ENCODE measurements at places on chromosomes 13 and 19.

GRCh38 chr13:32548837-32549236, 10.2 kb upstream of the N4BP2L2 start:
- DNase-seq = no peak

DNA sequence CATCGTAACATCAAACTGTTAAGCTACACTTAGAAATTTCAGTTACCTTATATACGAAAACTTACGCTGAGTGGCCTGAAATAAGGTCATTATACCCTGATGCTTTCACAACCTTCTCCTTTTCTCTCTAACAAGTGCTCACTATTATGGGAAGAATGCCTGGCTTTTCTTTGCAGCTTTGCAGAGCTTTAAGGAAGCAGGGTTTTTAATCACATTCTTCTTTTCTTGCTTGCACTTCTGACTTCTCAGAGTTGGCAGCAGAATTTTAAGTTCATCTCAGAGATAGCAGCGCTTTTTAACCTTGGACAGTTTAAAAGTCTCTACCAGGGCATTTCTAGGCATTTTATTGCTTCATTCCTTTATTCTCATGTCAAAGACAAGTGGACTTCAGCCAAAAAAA, 285.1 kb downstream of the SPRY2 start:
- DNase-seq = peak; percentile 59

DNA sequence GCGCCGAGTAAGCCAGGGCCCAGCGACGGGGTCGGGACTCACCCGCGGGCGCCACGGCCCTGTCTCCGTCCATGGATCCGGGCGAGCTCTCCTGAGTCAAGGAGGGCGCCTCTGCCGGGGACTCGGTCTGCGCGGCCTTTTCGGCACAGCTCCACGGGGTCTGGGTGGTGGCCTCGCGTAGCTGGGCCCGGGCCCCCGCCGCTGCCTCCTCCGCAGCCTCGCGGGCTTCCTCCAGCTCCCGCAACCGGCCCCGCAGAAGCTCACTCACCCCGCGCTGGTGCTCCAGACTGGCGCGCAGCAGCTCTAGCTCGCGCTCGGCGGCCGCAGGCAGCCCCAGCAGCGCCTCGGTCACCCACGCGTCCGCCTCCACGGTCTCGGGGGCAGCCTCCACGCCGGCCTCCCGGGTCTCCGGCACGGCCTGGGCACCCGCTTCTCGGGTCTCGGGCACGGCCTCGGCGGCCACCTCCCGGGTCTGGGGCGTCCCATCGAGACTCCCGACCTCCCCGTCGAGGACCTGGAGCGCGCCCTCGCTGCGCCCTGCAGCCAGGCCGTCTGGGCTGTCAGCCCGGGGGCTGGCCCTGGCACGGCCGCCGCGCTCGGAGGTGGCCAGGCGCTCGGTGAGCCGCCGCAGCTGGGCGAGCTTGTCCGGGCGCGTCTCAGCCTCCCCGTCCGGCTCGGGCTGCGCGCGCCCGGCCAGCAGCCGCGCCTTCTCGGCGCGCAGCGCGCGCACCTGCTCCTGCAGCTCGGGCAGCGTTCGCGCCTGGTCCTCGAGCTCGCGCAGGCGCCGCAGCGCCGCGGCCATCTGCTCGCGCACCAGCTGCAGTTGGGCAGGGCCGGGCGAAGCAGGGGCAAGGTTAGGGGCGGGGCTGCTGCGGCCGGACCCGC, 8.4 kb downstream of the KANK3 start:
- DNase-seq = no peak

- no peak for DNase-seq
Observed at GRCh38 chr13:76703621-76704288, 182.4 kb downstream of the KCTD12 start.

- no peak for DNase-seq
Observed at GRCh38 chr19:40525234-40526051, 51.2 kb upstream of the SHKBP1 start.

DNA sequence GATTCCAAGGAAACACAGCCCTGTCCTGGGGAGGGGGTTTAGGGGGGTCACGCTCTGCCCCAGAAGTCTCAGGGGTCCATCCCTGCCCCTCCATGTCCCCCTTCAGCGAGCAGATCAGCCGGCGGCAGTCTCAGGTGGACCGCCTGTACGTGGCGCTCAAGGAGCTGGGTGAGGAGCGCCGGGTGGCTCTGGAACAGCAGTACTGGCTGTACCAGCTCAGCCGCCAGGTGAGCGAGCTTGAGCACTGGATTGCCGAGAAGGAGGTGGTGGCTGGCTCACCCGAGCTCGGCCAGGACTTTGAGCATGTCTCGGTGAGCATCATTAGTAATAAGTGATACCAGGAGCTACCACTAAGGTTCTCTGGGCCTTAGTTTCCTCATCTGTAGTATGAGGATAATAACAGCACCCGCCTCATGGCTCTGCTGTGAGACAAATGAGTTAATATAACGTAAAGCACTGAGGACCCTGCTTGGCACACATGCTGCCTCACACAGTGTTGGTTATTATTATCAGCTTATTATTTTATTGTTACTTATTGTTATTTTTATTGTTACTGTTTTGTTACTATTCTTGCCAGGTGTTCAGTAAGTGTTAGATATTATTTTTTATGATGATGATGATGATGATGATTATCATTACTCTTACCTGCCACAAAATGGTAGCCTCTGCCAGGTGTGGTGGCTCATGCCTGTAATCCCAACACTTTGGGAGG, 20.5 kb upstream of the SHKBP1 start:
- DNase-seq = no peak

GRCh38 chr13:95505265-95505664, 47.3 kb upstream of the CLDN10 start:
- DNase-seq = no peak

GRCh38 chr13:27830010-27830409, 37.7 kb downstream of the GSX1 start:
- peak; percentile 28 for DNase-seq

- no peak for DNase-seq
Observed at GRCh38 chr19:10920781-10921180, 7.7 kb downstream of the YIPF2 start.

DNA sequence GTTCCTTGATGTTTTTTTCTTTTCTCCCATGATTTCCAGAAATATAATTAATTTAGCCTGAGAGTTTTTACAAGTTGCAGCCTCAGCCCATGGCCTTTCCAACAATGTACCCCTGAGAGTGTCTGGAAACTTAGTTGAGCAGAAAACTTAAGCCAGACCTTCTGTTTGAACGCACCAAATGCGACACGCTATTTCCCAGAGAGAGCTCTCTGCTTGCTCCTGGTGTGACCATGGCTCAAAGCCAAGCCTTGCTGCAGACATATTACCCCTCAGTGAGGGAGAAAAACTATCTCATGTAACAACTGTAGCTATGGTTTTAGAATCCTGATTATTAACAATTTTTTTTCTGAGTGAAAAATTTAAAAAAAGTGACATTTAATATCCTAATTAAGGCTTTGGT, 1204.5 kb upstream of the SLC10A2 start:
- no peak for DNase-seq
